WERI-Rb-1 (cell line): ENCODE measurements at places on chromosomes 2 and 18.

DNA sequence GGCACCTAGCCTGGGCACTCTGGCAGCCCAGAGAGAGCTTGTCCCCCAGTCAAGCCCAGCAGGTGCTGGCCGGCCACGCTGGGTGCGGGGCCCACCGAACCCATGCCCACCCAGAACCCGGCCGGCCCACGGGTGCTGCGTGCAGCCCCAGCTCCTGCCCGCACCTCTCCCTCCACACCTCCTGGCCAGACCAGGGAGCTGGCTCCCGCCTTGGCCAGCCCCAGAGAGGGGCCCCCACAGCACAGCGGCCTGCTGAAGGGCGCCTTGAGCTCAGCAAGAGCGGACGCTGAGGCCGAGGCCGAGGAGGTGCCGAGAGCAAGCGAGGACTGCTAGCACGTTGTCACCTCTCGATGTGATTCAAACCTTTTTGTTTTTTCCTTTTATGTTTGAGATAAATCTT, 407.0 kb upstream of the KCNJ3 start:
- no peak for DNase-seq

DNA sequence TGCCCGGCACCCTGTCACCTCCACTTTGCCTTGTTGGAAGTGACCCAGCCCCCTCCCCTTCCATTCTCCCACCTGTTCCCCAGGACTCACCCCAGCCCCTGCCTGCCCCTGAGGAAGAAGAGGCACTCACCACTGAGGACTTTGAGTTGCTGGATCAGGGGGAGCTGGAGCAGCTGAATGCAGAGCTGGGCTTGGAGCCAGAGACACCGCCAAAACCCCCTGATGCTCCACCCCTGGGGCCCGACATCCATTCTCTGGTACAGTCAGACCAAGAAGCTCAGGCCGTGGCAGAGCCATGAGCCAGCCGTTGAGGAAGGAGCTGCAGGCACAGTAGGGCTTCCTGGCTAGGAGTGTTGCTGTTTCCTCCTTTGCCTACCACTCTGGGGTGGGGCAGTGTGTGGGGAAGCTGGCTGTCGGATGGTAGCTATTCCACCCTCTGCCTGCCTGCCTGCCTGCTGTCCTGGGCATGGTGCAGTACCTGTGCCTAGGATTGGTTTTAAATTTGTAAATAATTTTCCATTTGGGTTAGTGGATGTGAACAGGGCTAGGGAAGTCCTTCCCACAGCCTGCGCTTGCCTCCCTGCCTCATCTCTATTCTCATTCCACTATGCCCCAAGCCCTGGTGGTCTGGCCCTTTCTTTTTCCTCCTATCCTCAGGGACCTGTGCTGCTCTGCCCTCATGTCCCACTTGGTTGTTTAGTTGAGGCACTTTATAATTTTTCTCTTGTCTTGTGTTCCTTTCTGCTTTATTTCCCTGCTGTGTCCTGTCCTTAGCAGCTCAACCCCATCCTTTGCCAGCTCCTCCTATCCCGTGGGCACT, 4.5 kb downstream of the RETREG2 start:
- DNase-seq = no peak

- no peak for DNase-seq
Measured at GRCh38 chr2:144471305-144472045, 48.4 kb downstream of the ZEB2 start.

DNA sequence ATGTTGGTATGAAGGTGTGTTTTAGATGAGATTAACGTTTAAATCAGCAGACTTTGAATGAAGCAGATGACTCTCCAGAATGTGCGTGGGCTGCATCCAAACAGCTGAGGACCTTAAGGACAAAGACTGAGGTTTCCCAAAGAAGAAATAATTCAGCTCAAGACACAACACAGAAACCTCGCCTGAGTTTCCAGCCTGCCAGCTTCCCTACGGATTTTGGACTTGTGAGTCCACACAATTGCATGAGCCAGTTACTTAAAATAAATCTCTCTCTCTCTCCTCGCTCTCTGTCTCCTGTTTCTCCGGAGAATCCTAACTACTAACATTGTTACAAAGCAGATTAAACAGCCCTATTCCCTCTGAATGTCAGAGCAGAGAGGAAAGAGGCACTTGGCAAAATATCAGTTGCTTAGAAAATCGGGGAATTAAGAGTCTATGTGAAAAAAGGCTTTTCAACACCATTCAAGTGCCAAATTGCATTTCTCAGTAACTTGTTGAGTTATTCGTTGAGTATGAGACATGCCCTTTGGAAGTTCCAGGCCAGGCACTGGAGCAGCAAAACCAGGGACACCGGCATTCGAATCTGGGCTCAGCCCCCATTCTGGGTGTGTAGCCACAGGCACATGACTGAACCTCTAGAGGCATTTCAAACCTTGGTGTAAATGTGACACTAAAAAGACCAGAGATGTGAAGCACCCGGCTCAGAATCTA, 174.6 kb upstream of the PID1 start:
- no peak for DNase-seq

GRCh38 chr2:48479915-48480314, 50.0 kb upstream of the STON1 start:
- peak; percentile 45 for DNase-seq

- peak; percentile 47 for DNase-seq
Measured at GRCh38 chr2:20781656-20782265, 41.1 kb downstream of the LDAH start.

- DNase-seq = no peak
Measured at GRCh38 chr18:34933909-34934661, 107.1 kb upstream of the MAPRE2 start.

- no peak for DNase-seq
Measured at GRCh38 chr2:107681936-107682335, 144.8 kb upstream of the RGPD4 start.

GRCh38 chr2:169693360-169693759, 845 bp downstream of the CFAP210 start:
- no peak for DNase-seq

GRCh38 chr2:7934476-7934875, 747.4 kb upstream of the ID2 start:
- no peak for DNase-seq

GRCh38 chr2:170733798-170734600, 18.9 kb downstream of the SP5 start:
- DNase-seq = no peak

- DNase-seq = peak; percentile 65
Measured at GRCh38 chr2:105102963-105103421, 65.1 kb downstream of the MRPS9 start.

DNA sequence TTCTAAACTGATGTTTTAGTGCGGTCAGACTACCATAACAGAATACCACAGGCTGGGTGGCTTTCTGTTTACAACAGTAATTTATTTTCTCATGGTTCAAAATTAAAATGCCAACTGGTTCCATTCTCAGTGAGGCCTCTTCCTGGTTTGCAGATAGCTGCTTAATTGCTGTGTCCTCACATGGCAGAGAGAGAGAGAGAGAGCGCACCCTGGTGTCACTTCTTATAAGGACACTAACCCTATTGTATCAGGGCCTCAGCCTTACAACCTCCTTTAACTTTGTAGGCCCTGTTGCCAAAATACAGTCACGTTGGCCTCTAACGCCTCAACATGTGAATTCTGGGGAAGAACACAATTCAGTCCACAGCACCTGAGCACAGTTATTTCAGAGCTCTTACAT, 37.5 kb upstream of the ZNF385B start:
- peak; percentile 67 for DNase-seq

- DNase-seq = no peak
Measured at GRCh38 chr2:80256782-80257167, 47.8 kb downstream of the LRRTM1 start.

GRCh38 chr2:104923665-104924064, 69.8 kb downstream of the POU3F3 start:
- no peak for DNase-seq

DNA sequence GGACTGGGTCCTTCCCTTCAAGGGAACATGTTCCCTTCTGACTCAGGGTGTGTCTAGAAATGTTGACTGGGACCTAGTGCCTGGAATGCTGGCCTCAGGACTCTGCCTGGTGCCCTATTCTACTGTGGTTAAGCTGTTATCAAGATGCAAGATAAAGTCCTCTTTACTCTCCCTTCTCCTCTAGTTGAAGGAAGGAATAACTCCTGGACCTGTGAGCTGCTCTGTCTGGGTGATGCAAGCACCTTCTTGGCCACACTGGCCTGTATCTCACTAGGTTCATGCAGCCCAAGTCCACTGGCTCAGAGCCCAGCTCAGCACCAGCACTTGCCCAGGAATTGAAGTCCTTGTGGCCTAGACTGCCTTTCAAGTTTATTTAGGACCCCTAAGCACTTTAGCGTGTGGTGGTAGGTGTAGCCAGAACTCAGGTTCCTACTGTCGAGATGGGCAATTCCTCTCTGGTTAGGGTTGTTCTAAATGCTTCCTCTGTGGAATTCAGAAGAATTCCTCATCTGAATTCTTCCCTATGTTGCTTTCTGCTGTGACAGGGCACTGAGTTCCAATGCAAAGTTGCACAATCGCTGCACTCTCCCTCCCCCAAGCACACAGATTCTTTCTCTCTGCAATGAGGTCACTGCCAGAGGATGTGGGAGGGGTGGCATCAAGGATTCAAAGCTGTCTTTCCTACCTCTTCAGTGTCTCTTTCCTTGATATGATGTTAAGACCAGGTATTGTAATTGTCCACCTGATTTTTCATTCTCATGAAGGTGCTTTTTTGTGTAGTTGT, 54.7 kb downstream of the VWC2L start:
- DNase-seq = no peak
